ENCODE measurements at places on chromosomes 16 and 17. TPM values are rescaled to one million over a fixed set of nuclear protein-coding genes. Genes with fewer than 3 reads are reported as not detected.

GRCh38 chr17:50354198-50354597 is 8.3 kb downstream of the XYLT2 start:
- no peak for DNase-seq
- no peak overlapping the region for H3K27ac ChIP-seq
- no peaks in the 10 kb centered on the region for H3K27me3 ChIP-seq
- H3K4me1 ChIP-seq, result peaks cover 20% of the 10 kb centered on the region

DNA sequence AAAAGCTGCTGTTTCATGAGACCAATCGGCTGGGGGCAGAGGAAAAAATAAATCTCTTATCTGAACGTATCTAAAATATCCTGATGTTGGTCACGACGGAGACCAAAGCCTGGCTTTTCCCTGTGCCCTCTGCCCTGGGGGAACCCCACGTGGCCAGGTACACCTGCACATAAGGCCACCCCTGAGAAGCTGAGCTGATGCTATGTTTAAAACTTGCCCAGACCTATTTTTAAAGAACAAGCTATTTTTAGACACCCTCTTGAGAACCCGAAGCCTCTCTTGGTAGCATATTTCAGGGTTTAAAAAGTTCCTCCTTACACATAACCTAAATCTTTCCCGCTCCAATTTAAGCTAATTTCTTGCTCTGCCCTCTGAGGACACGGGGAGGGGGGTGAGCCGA is 210.4 kb downstream of the GSG1L start:
- H3K27ac ChIP-seq, result no peak overlapping the region
- H3K27me3 ChIP-seq, result peaks cover 40% of the 10 kb centered on the region
- H3K4me3 ChIP-seq, result no peak overlapping the region
- peaks cover 15% of the 10 kb centered on the region for H3K4me1 ChIP-seq

- peaks cover 75% of the 10 kb centered on the region for H3K4me1 ChIP-seq
- H3K4me3 ChIP-seq, result peak overlapping the region; percentile 77
- peak overlapping the region; percentile 92 for H3K27ac ChIP-seq
- peaks cover 8% of the 10 kb centered on the region for H3K36me3 ChIP-seq
- H3K27me3 ChIP-seq, result no peaks in the 10 kb centered on the region
Measured at GRCh38 chr17:29567304-29567553, 392 bp upstream of the ABHD15 start.

- no peak overlapping the region for H3K27ac ChIP-seq
- H3K27me3 ChIP-seq, result peaks cover 5% of the 10 kb centered on the region
Measured at GRCh38 chr17:20171741-20172365, 162.7 kb downstream of the SPECC1 start.

GRCh38 chr17:82396601-82397435 is 21.3 kb upstream of the HEXD start:
- H3K4me1 ChIP-seq, result peaks cover 22% of the 10 kb centered on the region
- peaks cover 38% of the 10 kb centered on the region for H3K36me3 ChIP-seq
- H3K27ac ChIP-seq, result peak overlapping the region; percentile 48
- no peaks in the 10 kb centered on the region for H3K27me3 ChIP-seq
- H3K4me3 ChIP-seq, result no peak overlapping the region
- no peak for DNase-seq

GRCh38 chr16:4052801-4053293 is 63.4 kb downstream of the ADCY9 start:
- H3K27ac ChIP-seq, result peak overlapping the region; percentile 94
- peak overlapping the region; percentile 55 for H3K4me3 ChIP-seq
- no peaks in the 10 kb centered on the region for H3K27me3 ChIP-seq

Gene MEIOC
- total RNA-seq, result not detected

Gene MT1H
- not detected for total RNA-seq

Gene C17orf113
- 0.63 TPM for total RNA-seq

Data from left ventricle myocardium inferior (tissue), 1 donor.